ENCODE measurements at places on chromosomes 3 and 15. TPM values are rescaled to one million over a fixed set of nuclear protein-coding genes. Genes with fewer than 3 reads are reported as not detected.

Gene ZNF592
- total RNA-seq: 11.2 TPM

Gene CHRD
- 0.29 TPM for total RNA-seq

DNA sequence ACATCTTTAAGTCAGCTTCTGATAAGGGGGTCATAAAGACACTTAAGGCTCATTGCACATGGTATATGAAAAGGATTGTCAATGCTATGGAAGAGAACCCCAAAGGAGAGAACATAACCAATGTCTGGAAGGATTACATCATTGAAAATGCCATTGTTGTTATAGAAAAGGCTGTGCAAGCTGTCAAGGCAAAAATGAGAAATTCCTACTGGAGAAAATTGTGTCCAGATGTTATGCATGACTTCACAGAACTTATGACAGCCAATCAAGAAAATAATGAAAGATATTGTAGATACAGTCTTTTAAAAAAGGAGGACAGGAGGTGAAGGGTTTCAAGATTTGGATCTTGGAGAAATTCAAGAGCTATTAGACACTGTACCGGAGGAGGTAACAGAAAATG, 96.3 kb upstream of the MBNL1 start:
- H3K4me3 ChIP-seq: no peak overlapping the region
- no peak overlapping the region for H3K27ac ChIP-seq
- peaks cover 31% of the 10 kb centered on the region for H3K4me1 ChIP-seq
- no peaks in the 10 kb centered on the region for H3K27me3 ChIP-seq
- no peak for DNase-seq

DNA sequence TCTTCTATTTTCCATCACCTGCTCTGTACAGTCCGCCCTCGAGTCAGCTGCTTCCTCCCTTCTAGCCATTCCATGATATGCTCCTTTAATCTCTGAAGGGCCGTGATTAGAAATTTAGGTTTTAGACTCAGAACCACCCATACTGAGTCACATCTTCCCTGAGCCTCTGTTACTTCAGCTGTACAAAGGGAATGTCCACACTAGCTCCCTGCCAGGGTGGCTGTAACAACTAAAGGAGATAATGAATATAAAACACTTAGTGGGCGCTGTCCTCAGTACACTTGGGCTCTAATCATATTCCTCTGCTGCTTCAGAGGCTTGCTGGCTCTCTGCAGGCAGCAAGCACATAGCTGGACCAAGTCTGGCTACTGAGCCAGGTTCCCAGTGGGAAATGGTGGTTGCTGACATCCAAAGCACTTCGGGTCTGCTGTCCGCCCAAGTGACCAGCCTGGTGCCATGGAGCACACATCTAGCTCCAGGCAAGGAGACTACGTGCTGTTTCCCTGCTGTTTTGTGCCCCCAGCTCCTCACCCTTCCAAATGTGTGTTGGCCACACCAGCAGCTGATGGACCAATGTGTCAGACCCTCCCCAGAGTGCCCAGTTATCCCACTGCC, 901 bp upstream of the CHST14 start:
- H3K27me3 ChIP-seq: no peaks in the 10 kb centered on the region
- H3K4me1 ChIP-seq: peaks cover 21% of the 10 kb centered on the region
- H3K36me3 ChIP-seq: peaks cover 8% of the 10 kb centered on the region
- peak; percentile 90 for DNase-seq
- peak overlapping the region; percentile 26 for H3K27ac ChIP-seq

- no peak overlapping the region for H3K4me3 ChIP-seq
- peaks cover 8% of the 10 kb centered on the region for H3K4me1 ChIP-seq
- no peaks in the 10 kb centered on the region for H3K27me3 ChIP-seq
- no peaks in the 10 kb centered on the region for H3K36me3 ChIP-seq
- peak overlapping the region; percentile 34 for H3K27ac ChIP-seq
These were observed 105.2 kb upstream of the EPHA3 start for GRCh38 chr3:89002191-89002590.

- H3K36me3 ChIP-seq: no peaks in the 10 kb centered on the region
- no peak for DNase-seq
- H3K4me3 ChIP-seq: no peak overlapping the region
- no peak overlapping the region for H3K27ac ChIP-seq
- no peaks in the 10 kb centered on the region for H3K4me1 ChIP-seq
- no peaks in the 10 kb centered on the region for H3K27me3 ChIP-seq
These were observed 249.3 kb upstream of the SOX14 start for GRCh38 chr3:137514853-137515252.

Gene CXCR6
- total RNA-seq: not detected

GRCh38 chr3:98109807-98110549, 20.5 kb upstream of the OR5H1 start:
- DNase-seq: no peak
- no peaks in the 10 kb centered on the region for H3K4me1 ChIP-seq
- no peak overlapping the region for H3K4me3 ChIP-seq
- no peak overlapping the region for H3K27ac ChIP-seq
- H3K36me3 ChIP-seq: no peaks in the 10 kb centered on the region

DNA sequence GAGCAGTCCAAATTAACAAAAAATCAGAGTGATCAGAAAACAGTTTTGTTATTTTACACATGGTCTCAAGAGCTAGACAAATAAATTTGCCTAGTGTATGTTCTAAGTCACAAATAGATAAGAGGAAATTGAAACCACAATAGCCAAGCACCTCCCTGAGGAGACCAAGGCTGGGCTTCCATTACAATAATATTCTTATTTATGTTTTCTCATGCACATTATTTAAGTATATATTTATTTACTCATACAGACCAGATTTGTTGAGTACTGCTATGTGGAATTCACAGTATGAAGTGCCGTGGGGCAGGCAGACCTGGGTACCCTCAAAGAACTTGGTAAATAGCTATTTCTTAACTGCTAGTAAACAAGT, 242.3 kb upstream of the ICE2 start:
- H3K27ac ChIP-seq: no peak overlapping the region
- no peaks in the 10 kb centered on the region for H3K4me1 ChIP-seq
- H3K4me3 ChIP-seq: no peak overlapping the region

GRCh38 chr3:10329495-10330015, 8.6 kb upstream of the SEC13 start:
- peak; percentile 41 for DNase-seq
- H3K4me3 ChIP-seq: no peak overlapping the region
- no peaks in the 10 kb centered on the region for H3K36me3 ChIP-seq
- H3K4me1 ChIP-seq: no peaks in the 10 kb centered on the region
- no peak overlapping the region for H3K27ac ChIP-seq

DNA sequence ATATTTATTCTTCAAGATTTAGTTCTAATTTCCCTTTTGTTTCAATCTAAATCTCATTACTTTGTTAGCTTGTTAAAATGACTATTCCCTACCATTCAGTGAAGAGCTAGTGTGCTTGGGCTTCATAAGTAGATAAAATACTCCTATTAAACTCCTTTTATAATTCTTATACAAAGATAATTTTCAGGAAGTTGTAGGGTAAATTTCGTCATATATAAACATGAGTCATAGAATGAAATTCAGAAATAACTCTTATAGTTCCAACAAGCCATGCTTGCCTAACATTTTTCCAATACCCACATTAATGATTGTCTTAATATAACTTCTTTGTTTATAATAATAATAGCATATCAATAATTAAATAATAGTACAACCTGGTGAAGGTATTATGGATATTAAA, 407.3 kb downstream of the NAALADL2 start:
- no peaks in the 10 kb centered on the region for H3K27me3 ChIP-seq
- peak overlapping the region; percentile 91 for H3K27ac ChIP-seq
- no peak for DNase-seq
- peaks cover 18% of the 10 kb centered on the region for H3K4me1 ChIP-seq
- H3K36me3 ChIP-seq: no peaks in the 10 kb centered on the region
- no peak overlapping the region for H3K4me3 ChIP-seq

DNA sequence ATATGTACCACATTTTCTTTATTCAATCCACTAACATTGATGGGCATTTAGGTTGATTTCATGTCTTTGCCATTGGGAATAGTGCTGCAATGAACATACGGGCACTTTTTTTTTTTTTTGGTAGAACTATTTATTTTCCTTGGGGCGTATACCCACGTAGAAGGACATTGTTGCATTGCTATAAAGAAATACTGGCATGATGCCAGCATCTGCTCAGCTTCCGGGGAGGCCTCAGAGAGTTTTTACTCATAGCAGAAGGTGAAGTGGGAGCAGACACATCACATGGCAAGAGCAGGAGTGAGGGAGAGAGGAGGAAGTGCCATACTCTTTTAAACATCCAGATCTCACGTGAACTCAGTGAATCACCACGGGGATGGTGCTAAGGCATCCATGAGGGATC, 197.0 kb downstream of the SQOR start:
- H3K27me3 ChIP-seq: no peaks in the 10 kb centered on the region
- no peak overlapping the region for H3K27ac ChIP-seq
- no peaks in the 10 kb centered on the region for H3K4me1 ChIP-seq
- no peaks in the 10 kb centered on the region for H3K36me3 ChIP-seq
- no peak overlapping the region for H3K4me3 ChIP-seq

DNA sequence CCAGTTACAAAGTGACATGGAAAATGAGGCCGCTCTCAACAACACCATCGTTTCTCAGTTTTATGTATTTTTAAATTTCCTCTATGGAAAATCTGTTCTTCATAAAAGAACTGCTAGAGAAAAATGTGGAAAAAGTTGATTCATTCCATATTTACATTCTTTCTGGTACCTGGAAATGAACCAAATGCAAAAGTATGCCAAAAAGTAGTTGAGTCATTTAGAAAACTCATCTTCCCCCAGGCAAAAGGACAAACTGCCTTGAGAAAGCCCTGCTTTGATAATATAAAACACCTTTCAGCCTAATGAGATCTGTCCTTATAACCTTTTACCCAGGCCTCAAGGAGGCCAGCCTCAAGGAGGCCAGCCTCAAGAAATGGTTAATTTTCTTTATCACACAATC, 283.0 kb upstream of the VEPH1 start:
- H3K27me3 ChIP-seq: no peaks in the 10 kb centered on the region
- peak; percentile 83 for DNase-seq
- no peak overlapping the region for H3K4me3 ChIP-seq
- peaks cover 28% of the 10 kb centered on the region for H3K4me1 ChIP-seq
- peak overlapping the region; percentile 24 for H3K27ac ChIP-seq
- no peaks in the 10 kb centered on the region for H3K36me3 ChIP-seq

Gene TTLL3
- total RNA-seq: 33.9 TPM

DNA sequence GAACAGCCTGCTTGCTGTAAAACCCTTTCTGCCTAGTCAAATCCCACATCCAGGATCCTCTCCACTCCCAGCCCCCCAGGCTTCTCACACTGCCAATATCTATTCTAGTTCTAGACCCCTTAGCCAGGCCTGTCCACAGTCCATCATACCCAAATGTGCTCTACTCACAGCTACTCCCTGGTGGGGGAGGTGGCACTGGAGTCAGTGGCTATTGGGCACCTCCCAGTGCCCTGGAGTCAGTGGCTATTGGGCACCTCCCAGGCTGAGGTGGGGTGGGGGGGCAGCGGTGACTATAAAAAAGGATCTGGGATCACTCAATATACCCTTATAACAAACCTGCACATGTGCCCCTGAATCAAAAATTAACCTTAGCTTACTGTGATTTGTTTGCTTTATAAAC, 773 bp upstream of the DISP2 start:
- H3K4me3 ChIP-seq: no peak overlapping the region
- H3K4me1 ChIP-seq: peaks cover 12% of the 10 kb centered on the region
- no peak overlapping the region for H3K27ac ChIP-seq
- no peaks in the 10 kb centered on the region for H3K36me3 ChIP-seq

Gene CDCP1
- 7.6 TPM for total RNA-seq

DNA sequence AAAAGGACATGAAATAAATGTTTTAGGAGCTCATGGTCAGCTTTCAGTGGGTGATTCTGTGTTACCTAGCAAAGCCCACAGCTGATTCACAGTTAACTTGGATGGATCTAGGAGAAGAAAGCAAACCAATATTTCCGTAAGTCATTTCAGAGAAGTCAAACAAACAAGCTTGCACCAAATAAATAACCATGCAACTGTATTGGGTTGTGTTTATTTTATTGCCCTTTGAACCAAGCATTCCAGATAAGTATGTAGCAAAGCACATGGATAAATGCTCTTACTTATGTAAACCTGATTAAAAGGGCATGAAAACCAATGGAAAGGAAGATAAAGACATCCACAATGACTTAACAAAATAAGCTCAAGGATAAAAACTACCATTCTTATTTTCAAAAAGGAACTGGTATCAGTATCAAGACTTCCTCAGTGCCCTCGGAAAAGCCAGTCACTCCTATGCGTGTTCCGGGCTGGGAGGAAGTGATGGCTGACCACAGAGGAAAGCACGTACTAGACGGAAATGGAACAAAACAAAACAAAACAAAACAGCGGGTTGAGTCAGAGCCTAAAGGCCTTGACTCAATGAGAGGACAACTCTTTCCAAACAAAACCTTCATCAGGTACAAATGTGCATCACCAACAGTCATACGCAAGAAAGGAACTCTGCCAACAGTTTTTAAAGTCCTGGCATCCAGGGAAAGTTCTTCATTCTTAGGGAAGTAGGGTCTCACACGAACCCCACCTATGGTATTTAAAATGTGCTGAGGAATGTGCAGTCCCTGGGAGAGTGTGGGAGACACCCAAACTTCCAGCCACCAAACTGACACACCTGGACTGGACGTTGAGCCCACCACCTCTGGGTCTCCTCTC, 103.3 kb downstream of the SNRK start:
- no peaks in the 10 kb centered on the region for H3K27me3 ChIP-seq
- peaks cover 13% of the 10 kb centered on the region for H3K4me1 ChIP-seq
- H3K27ac ChIP-seq: peak overlapping the region; percentile 25
- peak overlapping the region; percentile 2 for H3K4me3 ChIP-seq
- peak; percentile 85 for DNase-seq

DNA sequence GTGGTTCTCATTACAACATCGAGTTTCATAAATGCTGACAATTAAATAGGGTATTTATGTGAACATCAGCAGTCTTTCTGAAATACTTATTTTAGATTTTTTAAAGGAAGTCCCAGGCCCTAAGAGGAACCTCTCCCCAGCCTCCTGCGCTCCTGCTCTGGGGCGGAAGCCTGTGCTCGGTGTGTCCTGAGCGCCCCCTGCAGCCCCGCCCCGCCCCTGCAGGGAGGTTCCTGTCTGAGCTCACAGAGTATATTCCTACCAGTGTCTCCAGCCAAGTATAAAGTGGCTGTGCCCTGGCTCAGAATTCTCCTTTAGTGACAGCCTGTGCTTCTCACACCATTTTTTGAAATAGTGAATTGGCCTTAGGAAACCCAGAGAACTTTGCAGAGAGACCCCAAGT, 567.9 kb downstream of the GOLGA6L6 start:
- H3K4me1 ChIP-seq: no peaks in the 10 kb centered on the region
- H3K36me3 ChIP-seq: no peaks in the 10 kb centered on the region
- no peak overlapping the region for H3K27ac ChIP-seq
- H3K27me3 ChIP-seq: no peaks in the 10 kb centered on the region
- H3K4me3 ChIP-seq: no peak overlapping the region

DNA sequence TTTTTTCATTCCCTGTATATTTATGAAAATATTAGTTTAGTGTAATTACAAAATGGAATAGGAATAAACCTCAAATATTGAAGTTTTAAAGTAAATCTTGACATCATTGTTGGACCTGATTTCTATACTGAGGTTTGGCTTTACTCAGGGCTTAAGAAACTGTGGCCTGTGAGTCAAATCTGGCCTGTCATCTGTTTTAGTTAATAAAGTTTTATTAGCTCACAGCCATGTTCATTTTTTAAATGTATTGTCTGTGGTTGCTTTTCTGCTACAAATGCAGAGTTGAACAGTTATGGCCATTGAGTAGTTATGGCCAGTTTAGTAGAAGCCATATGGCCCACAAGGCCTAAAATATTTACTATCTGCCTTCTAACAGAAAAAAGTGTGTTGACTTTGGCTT, 80.7 kb downstream of the DIPK2A start:
- DNase-seq: no peak
- H3K4me3 ChIP-seq: no peak overlapping the region
- H3K36me3 ChIP-seq: no peaks in the 10 kb centered on the region
- peaks cover 24% of the 10 kb centered on the region for H3K4me1 ChIP-seq
- no peaks in the 10 kb centered on the region for H3K27me3 ChIP-seq

Measured in osteoblast (primary cell).